IPS DF 6.9 (cell line): ENCODE measurements at places on chromosomes 5 and 9.

DNA sequence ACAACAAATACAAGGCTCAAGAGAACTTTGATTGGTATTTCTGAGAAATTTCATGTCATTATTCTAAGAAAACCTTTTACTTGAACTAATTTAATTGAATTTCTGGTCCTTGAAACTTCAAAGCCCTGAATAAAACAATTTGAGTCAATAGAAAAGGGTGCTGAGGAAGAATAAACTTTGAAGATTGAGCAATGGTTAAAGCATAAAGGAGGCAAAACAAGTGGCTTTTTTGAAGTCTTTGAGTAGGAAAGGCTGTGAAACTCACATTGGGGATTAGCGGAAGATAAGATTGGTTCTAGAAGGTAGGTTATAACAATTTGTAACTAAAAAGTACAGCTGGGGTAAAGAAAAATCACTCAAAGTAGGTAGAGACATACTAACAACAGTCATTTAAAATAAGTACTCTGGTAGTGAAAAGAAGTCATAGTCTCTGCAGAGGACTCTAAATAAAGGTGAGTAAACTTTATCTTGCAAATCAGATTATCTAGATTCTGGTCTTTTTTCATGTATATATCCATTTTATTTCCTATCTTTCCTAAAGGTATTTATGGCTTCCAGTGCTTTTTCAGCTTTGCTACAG, 6.4 kb upstream of the PLPP1 start:
- no peak for DNase-seq

- no peak for DNase-seq
These were observed 134.0 kb downstream of the SNX18 start for GRCh38 chr5:54651482-54652076.

- no peak for DNase-seq
These were observed 215.0 kb upstream of the PANK3 start for GRCh38 chr5:168793841-168794837.

- no peak for DNase-seq
These were observed 60.3 kb upstream of the NEK6 start for GRCh38 chr9:124197177-124198095.

DNA sequence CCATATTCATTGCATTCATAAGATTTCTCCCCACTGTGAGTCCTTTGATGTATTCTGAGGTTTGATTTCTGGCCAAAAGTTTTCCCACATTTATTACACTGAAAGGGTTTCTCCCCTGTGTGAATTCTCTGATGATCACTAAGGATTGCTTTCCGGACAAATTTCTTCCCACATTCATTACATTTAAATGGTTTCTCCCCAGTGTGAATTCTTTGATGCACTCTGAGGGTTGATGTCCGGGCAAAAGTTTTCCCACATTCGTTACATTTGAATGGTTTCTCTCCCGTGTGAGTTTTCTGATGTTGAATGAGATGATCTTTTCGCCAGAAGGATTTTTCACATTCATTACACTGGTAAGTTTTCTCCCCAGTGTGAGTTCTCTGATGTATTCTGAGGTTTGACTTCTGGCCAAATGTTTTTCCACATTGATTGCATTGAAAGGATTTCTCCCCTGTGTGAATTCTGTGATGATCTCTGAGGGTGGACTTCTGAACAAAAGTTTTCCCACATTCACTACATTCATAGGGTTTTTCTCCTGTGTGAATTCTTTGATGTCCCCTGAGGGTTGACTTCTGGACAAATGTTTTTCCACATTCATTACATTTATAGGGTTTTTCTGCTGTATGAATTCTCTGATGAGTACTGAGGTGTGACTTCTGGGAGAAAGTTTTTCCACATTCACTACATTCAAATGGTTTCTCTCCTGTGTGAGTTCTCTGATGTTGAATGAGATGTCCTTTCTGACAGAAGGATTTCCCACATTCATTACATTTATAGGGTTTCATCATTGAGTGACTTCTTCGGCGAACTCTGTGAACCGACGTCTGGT, 18.8 kb downstream of the ZNF510 start:
- no peak for DNase-seq

- DNase-seq, result no peak
These were observed 39.6 kb upstream of the LCP2 start for GRCh38 chr5:170337045-170337733.

DNA sequence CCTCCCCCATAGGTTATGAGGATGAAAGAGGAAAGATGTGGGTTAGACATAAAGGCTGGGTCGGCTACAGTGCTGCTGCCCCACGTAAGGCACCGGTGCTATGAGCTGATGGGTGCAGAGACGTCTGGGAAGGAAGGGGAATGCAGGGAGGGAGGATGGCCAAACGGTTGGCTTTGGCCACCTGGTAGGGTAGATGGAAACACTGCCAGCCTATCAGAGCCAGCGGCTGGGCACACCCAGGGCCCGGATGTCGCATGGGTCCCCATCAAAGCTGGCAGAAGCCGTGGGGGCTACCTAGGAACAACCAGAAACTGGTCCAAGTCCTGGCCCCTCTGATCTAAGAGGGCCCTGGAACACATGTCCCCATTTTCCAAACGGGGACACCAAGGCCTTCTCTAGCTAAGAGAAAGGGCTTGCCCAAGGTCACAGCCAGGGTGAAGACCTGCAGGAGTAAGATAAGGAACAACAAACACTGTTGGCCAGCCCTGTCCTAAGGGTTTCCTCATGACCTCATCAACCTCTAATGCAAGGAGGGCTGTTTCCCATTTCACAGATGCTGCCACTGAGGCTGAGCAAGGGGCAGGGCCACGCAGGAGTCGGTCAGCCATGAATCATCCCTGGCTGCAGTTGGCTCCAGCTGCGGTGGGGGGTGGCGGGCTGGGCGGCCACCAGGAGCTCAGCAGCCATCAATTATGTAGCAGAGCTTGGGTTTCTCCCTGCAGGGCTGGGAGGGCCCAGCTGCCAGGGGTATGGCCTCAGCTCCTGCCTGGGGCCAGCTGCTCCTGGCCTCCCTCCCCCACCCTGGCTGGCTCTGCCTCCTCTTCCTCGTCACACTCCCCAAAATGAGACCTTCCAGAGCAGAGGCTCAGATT, 4.9 kb downstream of the SH3GLB2 start:
- DNase-seq, result no peak
